ENCODE measurements at places on chromosomes 3 and 15.

- DNase-seq: no peak
These were observed 38.0 kb downstream of the EDC3 start for GRCh38 chr15:74657846-74658245.

- DNase-seq: no peak
These were observed 976 bp upstream of the NUP210 start for GRCh38 chr3:13420831-13421765.

DNA sequence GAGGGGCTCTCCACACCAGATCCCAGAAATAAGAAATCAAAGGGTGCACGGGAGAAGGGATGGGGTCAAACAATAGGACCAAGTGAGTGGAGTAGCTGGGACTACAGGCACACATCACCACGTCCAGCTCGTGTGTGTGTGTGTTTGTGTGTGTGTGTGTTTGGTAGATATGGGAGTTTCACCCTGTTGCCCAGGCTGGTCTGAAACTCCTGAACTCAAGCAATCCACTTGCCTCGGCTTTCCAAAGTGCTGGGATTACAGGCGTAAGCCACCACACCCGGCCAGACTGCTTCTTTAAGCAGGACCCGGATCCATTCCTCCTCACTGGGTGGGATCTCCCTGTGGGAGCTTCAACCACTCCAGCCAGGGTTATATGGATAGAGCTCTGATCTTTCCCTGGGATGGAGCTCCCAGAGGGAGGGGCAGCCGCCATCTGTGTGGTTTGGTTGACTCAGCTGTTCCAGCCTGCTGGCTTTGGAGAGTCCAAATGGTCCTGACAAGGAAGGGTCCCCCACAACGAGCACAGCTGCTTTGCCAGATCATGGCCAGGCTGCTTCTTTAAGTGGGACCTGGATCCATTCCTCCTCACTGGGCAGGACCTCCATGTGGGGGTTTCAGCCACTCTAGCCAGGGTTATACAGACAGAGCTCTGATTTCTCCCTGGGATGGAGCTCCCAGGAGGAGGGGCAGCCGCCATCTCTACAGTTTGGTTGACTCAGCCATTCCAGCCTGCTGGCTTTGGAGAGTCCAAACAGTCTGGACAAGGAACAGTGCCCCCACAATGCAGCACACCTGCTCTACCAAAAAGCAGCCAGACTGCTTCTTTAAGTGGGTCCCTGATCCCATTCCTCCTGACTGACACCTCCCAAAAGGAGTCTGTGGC lies 9.1 kb upstream of the AVEN start:
- no peak for DNase-seq

DNA sequence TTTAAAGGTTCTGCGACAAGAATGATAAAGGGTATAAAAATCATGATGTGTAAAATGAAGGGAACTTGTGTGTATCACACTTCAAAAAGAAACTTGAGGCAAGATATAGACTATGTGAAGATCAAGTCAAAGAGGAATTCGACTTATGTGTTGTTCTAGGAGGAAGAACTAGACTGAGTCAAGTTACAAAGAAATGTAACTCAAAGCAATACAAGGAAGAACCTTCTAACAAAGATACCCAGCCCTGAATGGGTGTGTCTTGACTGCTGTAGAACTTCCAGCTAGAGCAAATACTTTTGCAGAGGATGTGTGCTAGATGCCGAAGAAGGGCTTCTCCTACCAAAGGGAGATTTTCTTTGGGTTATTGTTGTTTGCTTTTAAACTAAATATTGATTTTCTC lies 2.4 kb downstream of the SLC49A4 start:
- no peak for DNase-seq

DNA sequence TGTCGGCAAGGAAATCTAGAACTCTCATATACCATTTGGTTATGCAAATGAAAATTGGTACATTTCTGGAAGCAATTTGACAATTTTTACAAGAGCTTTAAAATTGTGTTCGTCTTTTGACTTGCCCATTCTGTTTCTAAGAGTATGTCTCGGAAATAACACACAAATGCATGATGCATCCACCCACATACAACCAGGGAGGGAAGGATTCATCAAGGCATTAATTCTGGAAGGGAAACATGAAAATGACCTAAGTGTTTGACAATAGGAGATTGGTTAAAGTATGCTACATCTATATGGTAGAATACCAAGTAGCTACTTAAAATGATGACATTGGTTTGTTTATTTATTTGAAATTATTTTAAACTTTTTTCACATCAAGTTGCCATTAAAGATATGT lies 58.6 kb downstream of the PIAS1 start:
- no peak for DNase-seq

- DNase-seq: no peak
These were observed 39.1 kb upstream of the GATM start for GRCh38 chr15:45417303-45417950.

DNA sequence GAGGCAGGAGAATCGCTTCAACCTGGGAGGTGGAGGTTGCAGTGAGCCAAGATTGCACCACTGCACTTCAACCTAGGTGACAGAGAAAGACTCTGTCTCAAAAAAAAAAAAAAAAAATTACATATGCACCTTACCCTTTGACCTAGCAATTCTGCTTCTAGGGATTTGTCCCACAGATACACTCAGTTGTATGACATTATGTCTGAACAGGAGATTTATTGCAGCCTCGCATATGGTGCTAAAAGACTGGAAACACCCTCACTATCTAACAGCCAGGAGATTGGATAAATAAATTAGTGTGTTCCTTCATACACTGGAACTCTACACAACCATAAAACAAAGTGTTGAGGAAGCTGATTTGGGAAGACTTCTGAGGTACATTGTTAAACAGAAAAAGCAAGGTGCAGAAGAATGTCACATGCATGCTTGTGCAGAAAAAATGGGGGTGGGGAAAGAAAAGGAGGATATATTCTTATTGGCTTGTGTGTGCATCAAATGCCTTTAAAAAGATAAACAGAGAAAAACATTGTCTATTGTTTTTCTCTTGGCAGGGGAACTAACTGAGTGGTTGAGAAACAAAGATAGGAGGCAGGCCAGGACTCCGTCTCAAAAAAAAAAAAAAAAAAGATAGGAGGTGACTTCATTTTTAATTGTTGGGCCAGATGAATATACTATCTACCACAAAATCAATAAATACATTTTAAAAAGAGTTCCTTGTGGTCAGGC lies 30.9 kb downstream of the PPCDC start:
- no peak for DNase-seq

DNA sequence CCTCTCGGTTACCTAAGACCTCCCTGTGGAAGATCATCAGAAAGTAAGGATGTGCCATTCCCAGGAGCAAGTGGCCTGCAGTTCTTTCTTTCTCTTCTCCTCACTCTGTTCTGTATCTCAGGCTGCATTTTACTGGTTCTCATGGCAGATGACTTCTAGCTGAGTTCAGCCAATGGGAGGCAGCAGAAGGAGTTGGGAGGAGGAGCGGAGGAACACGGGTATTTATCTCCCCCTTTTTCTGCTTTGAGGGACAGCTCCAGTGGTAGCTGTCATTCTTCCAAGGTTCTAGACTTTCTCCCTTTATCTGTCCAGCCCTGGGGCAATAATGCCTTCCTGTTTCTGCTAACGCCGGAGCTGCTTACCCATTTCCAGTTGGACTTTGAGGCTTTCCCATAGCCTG lies 339.9 kb downstream of the NR2F2 start:
- DNase-seq: no peak

DNA sequence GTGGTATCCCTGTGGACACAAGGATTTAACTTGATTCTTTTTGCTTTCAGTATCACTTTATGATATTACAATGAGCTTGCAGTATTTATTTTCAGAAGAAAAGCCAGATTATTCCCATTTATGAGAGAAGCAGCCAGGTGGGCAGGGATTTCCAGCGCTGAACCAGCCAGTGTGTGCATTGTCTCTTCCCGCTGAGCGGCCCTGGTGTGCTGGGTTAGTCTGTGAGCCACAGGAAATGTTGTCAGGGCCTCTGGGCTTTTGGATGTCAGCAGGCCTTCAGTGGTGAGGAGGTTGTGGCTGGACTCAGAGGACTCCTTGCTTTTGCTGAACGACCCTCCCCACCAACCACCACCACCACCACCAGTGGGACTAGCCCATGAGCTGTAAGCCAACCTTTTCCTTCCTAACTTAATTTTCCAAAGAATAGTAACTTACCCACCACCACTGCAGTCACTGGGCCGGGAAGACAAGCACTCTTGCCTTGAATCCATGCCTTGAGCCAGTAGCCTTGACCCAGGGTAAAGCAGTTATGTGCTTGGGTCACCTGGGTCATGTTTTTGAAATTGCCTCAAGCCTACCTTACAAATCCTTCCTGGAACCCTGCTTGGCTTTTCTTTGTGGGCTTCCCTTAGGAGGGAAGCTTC lies 33.1 kb downstream of the FLNB start:
- DNase-seq: no peak

DNA sequence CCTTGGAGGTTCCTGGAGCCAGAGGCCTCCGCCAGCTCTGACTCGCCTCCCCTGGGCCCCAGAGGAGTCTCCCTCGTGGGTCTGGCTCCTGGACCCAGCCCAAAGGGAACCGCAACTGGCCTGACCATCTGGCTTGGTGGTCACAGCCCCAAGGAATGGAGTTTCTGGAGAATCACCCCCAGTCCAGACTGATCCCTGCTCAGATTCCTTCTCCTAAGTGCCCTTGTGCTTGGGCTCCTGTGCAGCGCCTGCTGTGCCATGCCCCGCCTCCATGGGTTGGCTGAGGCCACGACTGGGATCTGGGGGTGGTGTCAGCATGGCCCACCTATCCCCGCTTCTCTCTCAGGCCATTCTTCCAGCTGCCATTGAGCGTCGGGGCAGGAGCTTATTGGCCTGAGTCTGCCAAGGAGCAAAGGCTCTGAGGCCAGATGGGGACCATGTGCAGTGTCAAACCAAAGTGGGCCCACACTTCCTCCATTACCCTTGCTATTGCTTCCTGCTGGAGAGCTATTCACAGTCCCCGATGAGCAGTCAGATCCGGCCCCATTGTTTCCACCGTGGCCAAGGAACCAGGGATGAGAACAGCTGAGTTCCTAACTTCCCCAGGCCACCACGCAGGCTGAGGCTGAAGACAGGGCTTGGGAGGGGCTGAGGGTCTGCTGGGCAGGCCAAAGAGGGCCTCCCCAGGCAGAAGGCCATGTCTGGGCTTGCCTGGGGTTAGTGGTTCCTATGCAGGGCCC lies 19.0 kb downstream of the CSPG4 start:
- no peak for DNase-seq

GRCh38 chr15:55715355-55716076 lies 27.4 kb downstream of the PRTG start:
- DNase-seq: no peak

Data from type B pancreatic cell (in vitro differentiated cells).